ENCODE measurements at places on chromosomes 5 and 9.

- DNase-seq, result no peak
Measured at GRCh38 chr9:115625251-115625650, 507.3 kb upstream of the TNC start.

GRCh38 chr5:156481741-156482140 is 154.8 kb downstream of the SGCD start:
- DNase-seq, result no peak

DNA sequence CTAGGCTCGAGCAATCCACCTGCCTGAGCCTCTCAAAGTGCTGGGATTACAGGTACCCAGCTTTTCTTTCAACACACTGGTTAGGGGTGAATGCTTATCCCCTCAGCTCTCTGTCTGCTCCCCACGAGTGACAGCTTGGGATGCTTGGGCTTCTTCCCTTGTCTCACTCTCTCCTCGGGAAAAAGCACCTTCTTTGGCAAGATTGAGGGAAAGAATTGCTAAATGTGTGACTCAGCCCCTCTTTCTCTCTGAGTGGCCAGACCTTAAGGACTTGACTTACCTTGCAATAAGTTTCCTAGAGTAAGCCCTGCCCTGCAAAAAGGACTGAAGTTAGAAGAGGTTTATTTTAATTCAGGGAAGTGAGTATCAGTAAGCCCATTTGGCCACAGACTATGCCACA is 68.1 kb upstream of the ERBIN start:
- peak; percentile 33 for DNase-seq

- no peak for DNase-seq
Measured at GRCh38 chr9:133490201-133490681, 11.3 kb upstream of the SLC2A6 start.

DNA sequence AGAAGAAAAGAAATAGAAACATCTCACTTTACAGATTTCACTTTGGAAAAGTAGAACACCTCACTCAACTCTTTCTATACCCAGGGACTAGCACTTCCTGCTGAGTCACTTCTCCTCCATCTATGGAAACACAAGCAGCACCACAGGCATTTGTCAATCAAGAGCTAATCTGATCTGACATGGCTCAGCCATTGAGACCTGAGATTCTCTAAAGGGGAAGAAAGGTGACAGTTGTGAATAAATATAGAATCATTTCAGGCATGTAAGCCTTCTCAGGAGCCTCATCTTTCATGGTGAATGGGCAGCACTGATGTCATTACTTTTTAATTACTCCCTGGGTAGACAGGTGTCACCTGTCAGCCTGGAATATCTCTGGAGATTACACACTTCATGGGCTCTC is 559.8 kb downstream of the HINT1 start:
- peak; percentile 5 for DNase-seq

- DNase-seq, result no peak
Measured at GRCh38 chr5:163387589-163388343, 49.6 kb upstream of the CCNG1 start.

DNA sequence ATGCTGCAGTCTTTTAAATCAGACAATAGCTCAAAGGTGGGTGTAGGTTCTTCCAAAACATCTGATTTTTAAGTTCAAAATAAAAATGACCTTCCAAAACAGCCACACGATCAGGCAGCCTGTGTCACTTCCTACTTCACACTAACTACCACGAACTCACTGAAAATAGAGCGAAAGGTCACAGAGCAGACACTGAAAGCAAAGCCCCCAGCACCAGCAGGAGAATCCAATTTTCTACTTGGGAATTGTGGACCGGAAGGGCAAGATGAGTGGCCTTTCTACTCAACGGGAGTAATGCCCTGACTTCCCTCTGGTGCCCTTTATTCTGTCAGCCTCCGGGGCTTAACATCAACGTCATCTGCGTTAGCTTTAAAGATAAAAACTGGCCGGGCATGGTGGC is 107.8 kb upstream of the FAM120A start:
- no peak for DNase-seq

DNA sequence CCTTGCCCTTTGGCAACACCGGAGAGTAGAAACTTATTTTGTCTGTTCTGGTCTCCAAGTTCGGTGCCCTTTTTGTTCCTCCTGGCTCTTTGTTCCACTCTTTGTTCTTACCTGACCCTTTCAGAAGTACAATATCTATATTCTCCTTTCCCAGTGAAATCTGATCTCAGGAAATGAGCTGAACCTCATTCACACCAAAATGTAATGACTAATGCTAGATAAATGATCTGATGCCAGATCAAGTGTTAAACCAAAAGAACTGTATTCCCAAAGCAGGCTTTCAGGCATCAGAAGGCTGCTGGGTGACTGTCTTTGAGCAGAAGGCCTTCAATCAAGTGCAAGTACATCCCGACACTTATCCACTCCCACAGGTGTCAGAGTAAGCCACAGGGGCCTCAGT is 156.4 kb downstream of the SPOCK1 start:
- no peak for DNase-seq

- no peak for DNase-seq
Measured at GRCh38 chr5:8857051-8857450, 688.8 kb downstream of the SEMA5A start.

DNA sequence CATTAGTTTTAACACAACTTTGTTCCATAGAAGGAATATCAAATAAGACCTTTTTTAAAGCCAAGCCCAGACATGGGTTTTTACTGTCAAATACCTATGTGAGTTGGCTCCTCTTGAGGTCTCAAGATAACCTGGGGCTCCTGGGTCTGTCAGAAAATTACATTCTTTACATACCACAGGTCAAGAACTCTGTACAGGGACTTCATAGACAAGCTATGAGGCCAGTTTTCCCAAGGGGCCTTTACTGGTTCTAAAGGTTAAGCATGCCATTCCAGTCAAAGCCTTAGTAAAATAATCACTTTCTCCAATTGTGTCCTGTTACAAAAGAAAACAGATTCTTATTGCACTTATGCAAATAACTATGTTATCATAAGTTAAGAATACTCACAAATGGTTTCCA is 15.5 kb upstream of the SMC2 start:
- DNase-seq, result no peak

All from fibroblast of pulmonary artery (primary cell).